ENCODE measurements at places on chromosomes 5 and 9.

GRCh38 chr5:128632264-128632663 is 94.2 kb upstream of the FBN2 start:
- DNase-seq, result no peak

DNA sequence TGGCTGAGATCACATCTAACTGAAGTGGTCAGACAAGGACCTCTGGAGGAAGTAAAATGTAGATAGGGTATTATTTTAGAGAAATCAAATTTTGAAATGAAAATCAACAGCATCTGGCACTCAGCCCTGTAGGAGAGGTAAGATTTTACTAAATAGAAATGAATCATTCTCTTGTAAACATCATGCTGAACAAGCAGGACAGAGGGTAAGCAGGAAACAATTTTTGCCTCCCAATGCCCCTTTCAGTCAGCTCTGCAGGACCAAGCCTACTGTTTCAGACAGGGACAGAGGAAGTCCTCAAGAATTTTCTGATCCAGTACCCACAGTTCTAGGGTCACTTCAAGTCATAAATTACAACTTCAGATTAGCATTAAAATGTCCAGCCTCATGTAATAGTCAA is 190.1 kb downstream of the ESM1 start:
- DNase-seq, result no peak

DNA sequence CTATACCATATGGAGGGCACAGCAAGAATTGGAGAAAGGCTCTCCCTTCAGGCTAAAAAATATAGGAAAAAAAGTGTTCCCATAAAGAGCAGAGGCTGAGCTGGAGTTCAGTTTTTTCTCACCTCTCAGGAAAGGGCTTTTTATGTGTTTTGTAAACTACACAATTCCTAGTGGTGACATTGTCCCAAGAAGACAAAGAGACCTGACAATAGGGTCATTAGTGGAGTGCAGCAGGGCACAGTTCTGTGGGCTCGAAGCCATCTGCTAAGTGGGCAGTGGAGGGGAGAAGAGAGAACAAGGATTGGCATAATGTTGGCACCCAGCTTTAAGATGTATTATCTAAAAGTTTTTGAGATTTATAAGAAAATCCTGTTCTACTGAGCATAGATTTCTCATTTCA is 162.5 kb downstream of the HCN1 start:
- no peak for DNase-seq

GRCh38 chr5:140182803-140183367 is 7.9 kb downstream of the CYSTM1 start:
- no peak for DNase-seq

DNA sequence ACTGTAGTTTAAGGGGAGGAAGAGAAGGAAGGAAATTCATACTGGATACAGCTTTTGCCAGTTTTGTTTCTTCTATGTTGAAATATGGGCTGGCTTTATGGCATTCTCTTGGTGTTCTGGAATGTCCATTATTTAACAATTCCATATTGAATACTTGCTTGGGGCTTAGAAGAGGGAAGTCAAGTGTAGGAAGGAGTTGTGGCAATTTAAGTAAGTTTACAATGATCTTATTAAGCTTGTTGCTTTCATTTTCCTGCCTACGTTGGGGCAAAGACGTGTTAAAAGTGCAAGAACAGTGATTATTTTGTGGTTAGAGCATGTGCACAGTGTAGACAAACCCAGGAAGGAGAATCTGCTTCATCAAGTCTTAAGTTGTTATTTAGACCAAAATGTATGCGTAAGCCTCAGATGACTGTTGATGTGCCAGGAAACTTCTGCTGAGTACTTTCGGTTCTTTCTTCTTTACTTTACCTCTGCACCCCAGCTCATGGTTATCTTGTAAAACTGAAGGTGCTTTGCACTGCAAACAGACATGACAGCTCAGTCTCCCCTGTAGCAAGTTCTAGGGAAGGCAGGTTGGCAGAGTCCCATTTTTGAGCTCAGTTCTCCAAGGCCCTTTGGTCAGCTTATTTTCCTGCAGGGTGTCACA is 75.8 kb downstream of the F2RL2 start:
- DNase-seq, result no peak

GRCh38 chr9:115042781-115043509 is 75.0 kb downstream of the TNC start:
- DNase-seq, result no peak

DNA sequence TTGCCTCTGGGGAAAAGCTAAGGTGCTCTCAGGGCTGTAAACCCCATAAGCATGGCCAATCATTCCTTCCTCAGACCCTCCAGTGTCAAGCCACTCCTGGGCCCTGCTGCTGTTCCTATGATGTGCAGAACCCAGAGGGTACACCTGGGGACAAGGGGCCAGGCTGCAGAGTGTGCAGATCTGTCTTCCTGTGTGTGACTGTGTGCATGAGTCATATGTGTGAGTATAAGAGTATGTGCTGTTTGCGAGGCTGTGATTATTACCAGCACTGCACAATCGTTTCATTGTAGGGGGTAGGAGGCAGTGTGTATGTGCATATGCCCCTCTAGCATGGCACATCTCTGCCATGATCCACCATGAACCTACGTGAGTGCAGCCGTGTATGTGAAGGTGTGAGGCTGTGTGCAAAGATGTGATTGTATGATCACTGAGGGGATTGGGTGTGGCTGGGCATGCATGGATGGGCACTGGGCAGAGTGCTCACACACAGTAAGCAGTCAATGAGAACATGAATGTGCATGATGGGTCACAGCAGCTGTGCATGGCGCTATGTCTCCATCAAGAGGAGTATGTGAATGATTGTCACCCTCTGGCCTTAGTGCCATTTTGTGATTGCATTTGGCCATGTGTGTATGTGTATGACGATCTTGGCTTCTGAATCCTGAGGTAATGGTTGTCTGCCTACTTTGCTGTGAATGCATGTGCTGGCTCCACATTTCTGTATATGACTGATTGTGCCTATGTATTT is 2.4 kb upstream of the OR1K1 start:
- no peak for DNase-seq

- no peak for DNase-seq
Observed at GRCh38 chr5:103428923-103429322, 133.7 kb downstream of the NUDT12 start.

- no peak for DNase-seq
Observed at GRCh38 chr5:101278011-101278687, 375.1 kb upstream of the ST8SIA4 start.

- DNase-seq, result no peak
Observed at GRCh38 chr9:14323985-14324650, 10.2 kb upstream of the NFIB start.

DNA sequence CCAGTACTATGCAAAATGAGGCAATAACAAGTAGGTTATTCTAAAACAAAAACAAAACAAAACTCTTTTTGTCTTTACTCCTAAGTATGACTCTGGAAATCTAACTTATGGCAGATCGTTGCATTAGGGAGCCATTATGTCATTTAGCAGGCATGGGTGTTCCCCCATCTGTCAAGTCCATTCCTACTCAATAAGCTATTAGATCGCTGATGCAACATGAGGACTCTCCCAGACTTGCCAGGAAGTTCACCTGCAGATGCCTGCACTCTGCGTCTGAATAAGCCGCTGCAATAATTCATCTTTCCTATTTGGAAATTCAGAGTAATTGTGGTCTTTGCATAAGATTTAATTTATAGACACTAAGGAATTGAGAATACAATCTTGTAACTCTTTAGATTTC is 585.0 kb downstream of the KIF4B start:
- DNase-seq, result no peak

DNA sequence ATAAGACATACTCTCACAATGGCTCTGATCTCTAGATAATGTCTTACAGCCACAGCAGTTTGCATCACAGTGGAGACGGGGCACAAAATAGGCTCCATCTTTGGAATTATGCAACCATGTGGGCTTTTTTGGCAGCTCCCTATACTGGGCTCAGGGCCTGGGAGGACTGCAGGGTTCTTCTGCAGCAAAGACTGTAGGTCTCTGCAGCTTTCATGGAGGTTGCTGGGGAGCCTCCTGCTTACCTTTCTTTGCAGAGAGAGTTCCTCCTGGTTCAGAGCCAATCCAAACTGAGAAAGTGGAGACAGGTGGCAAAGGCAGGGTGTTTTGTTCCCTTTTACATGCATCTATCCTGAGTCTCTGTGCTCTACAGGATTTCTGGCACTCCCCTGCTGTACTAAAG is 558.0 kb downstream of the TLR4 start:
- no peak for DNase-seq

- DNase-seq, result no peak
Observed at GRCh38 chr9:114469091-114469853, 36.0 kb downstream of the WHRN start.

DNA sequence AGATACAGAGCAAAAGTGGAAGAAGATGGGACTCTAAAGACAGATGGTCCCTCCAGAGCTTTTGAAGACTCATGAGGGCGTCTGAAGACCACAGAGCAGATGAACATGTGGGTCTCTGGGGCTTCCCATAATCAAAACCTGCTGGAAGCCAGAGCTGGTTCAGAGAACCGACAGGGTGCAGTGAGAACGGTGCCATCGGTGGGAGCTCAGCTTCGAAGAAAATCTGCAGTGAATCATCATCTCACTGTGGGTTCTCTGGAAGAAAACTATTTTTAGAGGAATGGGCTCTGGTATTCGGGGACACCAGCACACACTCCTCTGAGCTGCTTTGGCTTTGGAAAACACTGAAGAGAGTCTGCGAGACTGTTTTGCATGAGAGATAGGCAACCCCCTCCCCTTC is 222.4 kb upstream of the PANK3 start:
- DNase-seq, result no peak

- no peak for DNase-seq
Observed at GRCh38 chr5:139065306-139065705, 132.9 kb downstream of the SIL1 start.

GRCh38 chr9:33914887-33915628 is 98.1 kb downstream of the UBE2R2 start:
- DNase-seq, result no peak

- no peak for DNase-seq
Observed at GRCh38 chr5:5423586-5423985, 1.1 kb downstream of the ICE1 start.

DNA sequence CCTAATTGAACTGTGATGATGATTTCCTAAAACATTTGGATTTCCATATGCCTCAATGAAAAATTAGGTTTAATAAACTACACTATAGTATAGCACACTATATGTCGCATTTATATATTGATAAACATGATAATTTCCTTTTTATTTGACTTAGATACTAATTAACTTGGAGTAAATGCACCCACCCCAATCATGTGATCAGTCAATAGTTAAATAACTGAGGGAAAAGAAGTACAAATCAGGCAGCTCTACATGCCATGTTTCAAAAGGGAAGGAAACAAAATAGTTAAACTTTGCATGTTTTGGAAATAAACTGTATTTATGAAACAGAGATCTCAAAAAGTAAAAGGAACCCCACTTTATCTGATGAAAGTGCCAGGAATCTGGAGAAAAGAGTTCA is 18.0 kb upstream of the GNE start:
- DNase-seq, result no peak

DNA sequence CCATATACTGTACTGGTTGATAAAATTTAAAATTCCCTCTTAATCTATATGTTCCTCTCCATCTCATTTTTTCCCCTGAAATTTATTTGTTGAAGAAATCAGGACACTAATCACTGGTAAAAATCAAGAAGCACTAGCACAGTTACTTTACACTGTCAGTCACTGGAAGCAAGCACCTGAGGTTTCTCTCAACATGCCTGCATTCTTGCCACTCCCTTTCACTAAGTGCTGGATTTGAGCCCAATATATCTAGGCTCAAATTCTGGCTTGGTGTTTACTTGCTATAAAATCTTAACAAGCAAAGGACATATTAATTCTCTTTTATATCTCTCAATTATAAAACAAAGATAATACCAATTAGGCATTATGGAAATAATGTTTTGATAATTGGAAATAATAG is 58.6 kb downstream of the DIAPH1 start:
- no peak for DNase-seq

DNA sequence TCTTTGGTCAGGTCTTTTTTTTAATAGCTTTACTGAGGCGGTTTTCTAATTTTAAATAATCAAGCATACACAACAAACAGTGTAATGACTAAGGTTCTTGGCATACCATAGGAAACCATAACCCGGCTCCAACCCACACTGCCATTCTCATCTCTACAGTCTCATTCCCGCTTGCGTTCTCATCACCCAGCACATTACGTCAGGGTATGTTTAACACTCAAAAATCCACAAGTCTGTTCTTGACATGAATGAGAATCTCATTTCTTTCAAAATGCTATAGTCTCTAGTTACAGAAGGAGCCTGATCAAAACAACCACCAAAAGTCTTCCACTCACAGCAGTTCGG is 505 bp downstream of the C5orf34 start:
- no peak for DNase-seq
